ENCODE measurements at places on chromosomes 16 and 17.
A peak's percentile ranks its signal among the peaks of the same experiment; 100 is the strongest.

- DNase-seq, result no peak
These were observed 4.7 kb upstream of the GPRC5C start for GRCh38 chr17:74427048-74427762.

DNA sequence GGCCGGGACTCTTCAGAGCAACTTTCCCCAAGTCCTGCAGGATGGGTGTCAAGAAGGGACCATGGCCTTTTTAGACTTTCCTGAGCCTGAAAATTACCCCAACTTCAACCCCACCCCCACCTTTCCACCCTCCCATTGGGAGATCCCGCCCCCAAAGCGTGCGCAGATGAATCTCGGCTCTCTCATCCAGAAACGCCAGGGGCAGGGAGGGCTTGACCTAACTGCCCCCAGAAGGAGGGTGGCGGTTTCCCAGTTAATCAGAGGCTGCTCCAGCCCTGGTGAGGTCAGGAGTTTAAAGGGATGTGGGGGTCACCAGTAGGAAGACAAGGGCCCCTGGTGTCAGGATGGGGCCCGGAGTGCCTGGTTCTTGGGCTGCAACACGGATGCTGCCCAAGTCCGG, 480 bp downstream of the KIF19 start:
- no peak for DNase-seq

DNA sequence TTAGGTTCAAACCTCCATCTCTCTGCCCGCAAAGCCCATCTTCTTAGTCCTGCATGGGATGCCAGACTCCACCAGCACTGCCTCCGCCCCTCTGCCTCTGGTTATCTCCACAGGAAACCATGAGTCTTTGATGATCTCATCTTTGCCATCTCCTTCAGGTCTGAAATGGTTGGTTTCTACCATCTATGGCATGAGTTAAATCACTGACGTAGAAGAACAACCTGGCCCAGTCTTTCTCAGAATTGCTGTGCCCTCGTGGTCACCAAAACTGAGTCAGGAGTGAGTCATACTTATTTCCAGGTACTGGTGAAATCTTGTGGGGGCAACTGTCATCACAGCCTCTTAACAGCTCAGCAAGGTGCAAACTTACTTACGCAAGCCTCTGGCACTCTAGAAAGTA, 468.7 kb upstream of the C16orf82 start:
- DNase-seq, result no peak

DNA sequence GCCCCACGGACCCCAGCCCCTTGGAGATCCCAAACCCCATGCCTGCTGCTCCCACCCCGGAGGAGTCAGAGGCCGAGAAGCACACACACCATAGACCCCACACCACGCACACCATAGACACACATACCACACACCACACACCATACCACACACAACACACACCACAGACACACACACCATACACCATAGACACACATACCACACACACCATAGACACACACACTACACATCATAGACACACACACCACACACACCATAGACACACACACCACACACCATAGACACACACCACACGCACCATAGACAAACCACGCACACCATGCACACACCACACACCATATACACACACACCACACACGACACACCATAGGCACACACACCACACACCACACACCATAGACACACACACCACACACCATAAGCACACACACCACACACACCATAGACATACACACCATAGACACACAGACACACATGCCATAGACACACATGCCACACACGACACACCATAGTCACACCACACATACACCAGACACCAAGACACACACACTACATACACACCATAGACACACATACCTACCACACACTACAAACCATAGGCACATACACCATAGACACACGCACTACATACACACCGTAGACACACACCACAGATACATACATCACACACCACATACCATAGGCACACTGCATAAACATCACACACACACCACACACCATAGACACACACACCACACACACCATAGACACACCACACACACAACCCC, 11.3 kb downstream of the TBC1D16 start:
- no peak for DNase-seq

DNA sequence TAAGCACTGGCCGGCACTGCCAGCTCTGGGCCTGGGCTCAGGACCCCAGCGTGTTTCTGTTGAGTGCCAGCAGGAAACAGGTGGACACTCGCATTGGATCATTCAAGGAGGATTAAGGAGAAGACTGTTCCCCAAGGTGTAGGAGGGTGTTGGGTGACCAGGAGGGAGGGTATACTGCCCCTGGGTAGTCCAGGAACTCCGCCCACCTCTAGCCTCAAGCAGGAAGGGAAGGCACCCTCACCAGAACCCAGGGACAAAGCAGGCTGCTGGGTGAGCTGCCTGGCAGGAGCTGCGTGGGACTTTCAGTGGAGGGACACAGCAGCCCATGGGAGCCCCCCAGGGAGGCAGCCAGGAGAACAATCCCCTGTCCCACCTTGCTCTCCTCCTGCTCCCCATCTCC, 7.7 kb upstream of the RAB37 start:
- DNase-seq, result no peak

- peak; percentile 15 for DNase-seq
These were observed 1.5 kb upstream of the BAIAP3 start for GRCh38 chr16:1331712-1332617.

Measured in DMS79 (cell line).